ENCODE measurements at places on chromosomes 5 and 9.

GRCh38 chr9:106874652-106875051 lies 11.7 kb downstream of the ZNF462 start:
- no peak for DNase-seq

DNA sequence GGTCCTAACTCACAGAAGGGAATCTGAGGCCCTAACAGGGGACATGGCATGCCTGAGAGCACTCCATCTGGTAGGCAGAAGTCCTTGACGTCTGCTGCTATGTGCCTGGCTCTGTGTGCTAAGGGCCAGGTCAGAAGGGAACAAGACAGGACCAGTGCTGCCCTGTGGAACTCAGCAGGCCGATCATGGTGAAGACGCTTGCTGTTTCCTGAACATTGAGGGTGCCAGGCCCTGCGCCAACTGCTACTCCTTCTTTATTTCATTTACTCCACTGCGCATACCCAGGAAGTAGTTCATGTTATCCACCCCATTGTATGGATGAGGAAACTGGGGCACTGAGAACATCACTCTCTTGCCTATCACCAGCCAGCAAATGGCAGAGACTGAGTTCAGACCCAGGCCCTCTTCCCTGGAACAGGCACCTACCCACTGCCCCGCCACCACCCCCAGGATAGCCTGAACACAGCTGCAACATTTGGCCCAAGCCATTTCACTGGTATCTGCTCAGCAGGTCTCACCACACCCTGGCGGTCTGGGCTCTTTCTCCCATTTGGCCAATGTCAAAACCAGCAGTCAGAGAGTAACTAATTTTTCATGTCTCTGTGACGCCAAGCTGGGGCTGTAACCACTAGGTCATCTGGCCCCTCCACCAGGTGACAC lies 24.8 kb upstream of the FOXI1 start:
- DNase-seq, result no peak

- DNase-seq, result no peak
These were observed 376.3 kb upstream of the CHD1 start for GRCh38 chr5:99305045-99305580.

DNA sequence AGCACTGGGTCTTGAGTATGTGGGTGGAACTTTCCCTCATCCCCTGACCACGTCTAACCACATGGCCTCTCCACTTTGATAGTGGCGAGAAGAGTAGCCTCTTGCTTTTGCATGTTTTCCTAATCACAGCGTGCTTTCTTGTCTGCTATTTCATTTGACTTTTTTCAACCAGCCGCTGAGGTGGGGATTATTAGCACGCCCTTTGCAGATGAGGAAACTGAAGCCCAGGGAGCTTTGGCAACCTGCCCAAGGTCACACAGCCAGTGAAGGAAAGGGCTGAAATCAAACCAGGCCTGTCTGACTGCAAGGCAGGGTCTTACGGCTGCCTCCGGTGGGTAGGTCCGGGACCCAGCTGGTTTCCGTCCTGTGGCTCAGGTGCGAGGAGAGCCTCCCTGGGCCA lies 106.5 kb upstream of the MSX2 start:
- DNase-seq, result peak; percentile 31

DNA sequence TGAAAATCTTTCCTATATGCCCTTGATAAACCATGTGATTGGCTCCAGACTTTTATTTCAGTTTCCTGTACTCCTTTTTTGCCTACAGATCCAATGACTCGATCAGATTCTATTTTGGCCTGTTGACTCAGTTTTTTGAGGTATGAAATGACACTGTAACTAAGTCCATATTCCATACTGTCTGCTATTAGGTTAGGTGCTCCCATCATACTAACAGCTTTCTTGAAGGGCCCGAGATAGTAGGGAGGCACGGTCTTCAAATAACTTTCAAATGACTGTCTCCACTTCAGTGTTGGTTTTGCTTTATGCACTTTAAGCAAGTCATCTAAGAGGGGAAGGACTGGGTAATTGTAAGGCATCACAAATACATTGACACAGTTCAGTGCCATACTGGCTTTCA lies 295.4 kb upstream of the DAB2 start:
- DNase-seq, result no peak

DNA sequence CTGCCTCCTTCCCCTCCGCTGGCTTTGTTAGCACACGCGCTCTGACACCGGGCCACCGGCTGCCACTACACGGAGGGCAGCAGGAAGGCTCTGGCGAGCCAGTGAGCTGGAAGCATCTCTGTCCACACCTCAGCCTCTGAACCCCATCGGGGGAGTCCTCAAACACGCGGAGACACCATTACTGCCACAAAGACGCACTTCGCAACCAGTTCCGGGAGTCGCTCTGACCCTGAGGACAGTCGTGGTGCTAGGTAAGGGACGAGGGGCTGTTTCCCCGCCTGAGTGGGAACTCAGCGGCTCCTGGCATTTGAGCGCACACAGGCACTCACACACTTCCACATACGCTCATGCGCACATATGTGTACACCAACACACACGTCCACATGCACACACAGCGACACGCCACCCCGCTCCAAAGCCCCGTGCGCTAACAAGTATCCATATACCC lies 160.0 kb downstream of the C9orf152 start:
- DNase-seq, result peak; percentile 58

DNA sequence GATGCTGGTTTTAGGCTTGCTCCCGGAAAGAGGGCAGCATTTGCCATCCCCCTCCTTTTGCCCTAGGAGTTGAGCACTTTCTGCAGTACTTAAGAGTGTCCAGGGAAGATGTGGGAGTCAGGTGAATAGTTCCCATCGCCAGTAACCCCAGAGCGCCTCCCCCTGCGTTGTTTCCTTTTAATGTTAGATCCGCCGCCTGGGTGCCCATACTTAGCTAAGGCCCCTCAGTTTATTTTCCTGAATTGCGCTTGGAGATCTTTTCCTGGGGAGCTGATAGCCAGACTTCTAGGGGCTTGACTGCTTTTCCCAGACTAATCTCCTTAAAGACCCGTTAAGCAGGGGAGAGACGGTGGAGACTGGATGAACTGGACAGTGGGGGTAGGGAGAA lies 377 bp upstream of the PCDHAC2 start:
- no peak for DNase-seq

GRCh38 chr9:98312365-98312764 lies 56.9 kb upstream of the TBC1D2 start:
- no peak for DNase-seq

GRCh38 chr5:67542479-67542878 lies 345.9 kb upstream of the CD180 start:
- DNase-seq, result no peak

GRCh38 chr9:124733964-124734740 lies 37.0 kb downstream of the NR6A1 start:
- no peak for DNase-seq

GRCh38 chr5:10699987-10700386 lies 61.0 kb downstream of the DAP start:
- DNase-seq, result no peak

DNA sequence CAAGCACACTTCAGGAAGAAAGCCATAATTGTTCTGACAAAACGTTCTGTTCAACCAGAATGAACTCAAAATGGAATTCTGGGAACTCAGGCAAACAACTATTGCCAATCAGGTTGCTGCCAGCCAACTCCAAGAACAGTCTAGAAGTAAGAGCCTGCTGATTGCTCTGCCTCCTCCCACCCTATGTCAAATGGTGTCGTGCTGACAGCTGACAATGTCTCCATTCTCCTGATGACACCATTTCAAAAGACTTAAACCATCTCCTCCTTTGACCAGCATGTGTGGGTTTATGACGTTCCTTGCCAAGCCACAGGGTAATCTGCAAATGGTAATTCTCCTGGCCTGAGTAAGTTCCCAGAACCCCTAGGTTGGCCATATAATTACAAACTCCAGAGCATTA lies 21.9 kb upstream of the PLIN2 start:
- DNase-seq, result no peak

DNA sequence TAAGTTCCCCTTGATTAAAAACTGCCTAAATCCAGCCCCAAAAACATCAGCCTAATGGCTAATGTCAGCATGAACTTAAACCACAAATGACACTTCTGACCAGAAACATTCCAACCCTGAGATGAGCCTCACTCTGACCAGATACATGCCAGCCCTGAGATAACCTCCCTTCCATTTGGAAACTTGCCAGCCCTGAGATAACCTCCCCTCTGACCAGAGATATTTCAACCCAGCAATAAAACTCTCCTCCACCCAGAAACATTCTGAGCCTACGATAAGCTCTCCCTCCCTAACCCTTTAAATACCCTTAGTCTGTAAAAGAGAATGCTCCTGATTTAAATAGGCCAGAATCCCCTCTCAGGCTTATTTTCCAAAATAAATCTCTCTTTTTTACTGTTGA lies 1035.7 kb upstream of the NUDT12 start:
- DNase-seq, result no peak

DNA sequence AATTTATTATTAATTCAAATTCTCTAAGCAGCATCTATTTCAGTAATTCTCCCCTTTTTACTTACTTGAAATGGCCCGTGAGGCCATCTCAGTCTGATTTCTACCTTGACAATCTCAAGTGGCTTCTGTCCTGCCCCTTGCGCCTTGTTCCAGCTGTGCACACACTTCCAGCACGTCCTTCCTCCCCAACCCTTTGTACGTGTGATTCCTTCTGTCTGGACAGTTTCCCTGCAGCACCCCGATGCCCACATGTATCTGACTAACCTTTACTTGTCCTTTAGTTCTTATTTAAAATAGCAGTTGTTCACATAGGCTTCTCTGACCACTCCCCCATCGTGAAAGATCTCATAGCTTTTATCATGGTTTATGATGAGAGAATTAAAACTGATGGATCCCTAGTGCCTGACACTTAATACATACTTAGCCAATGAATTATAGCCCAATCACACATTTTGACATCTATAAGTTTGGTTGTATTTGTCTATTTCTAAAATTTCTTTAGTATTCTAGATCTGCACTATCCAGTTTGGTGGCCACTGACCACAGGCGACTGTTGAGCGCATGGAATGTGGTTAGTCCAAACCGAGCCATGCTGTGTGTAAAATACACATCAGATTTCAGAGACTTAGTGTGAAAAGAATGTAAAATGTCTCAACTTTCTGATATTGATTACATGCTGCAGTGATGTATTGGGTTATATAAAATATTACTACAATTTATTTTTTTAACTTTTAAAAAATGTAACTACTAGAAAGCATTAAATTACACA lies 14.3 kb downstream of the ZBTB34 start:
- DNase-seq, result no peak

DNA sequence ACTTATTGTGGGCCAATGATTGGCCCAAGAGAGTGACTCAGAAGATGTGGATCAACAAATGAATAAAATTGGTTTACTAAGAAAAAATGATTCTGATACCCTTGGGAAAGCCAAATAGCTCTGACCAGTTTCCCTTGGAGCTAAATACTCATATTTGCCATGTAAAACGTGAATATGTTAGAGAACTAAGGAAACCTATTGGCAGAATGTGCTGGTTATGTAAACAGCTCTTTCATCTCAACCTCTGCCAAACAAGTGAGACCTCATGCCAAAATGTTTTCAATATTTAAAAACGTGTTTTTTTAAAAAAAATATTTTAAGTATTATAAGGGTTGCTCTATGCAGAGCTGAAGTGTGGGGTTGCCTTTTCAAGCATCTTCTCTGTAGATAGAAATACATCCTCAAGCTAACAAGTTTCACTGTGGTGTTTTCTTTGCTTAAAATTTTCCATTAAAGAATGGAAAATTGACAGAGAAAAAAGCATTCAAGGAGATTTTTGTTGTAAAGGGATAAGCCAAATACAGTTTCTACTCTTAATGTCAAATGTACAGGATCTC lies 186.9 kb upstream of the TUT7 start:
- DNase-seq, result no peak

DNA sequence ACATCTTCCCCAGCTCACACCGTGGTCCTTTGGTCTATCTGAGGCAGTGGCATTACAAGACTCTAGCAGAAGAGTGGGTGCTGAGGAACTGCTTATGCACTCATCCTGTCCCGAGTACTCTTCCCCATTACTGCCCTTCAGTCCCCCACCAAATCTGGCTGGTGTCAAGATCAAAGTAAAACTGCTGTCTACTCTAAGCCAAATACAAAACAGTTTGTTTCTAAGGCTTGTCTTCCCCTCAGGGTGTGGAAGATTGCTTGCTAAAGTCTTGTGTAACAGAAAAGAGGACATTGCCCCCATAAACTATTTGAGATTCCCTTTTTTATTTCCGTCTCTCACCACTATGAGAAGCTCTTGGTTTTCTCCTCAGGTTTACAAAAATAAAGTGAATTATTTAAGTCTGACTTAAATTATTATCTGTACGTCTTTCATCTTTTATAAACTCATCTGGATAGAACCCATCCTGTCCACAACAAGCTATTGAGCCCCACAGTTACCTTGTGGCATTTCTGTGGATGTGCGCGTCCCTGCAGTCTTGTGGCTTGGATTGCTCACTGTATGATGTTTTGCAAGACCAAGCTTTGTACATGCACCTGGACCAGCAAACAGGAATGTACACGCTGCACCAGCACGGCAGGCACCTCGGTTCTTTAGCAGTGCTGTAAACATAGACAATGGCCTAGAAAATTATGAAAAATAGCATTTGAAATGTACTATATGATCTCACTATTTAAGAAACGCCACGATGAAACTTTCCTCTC lies 61.0 kb downstream of the CYSTM1 start:
- DNase-seq, result no peak

- DNase-seq, result no peak
These were observed 42.6 kb downstream of the ADAMTS2 start for GRCh38 chr5:179302499-179303185.

DNA sequence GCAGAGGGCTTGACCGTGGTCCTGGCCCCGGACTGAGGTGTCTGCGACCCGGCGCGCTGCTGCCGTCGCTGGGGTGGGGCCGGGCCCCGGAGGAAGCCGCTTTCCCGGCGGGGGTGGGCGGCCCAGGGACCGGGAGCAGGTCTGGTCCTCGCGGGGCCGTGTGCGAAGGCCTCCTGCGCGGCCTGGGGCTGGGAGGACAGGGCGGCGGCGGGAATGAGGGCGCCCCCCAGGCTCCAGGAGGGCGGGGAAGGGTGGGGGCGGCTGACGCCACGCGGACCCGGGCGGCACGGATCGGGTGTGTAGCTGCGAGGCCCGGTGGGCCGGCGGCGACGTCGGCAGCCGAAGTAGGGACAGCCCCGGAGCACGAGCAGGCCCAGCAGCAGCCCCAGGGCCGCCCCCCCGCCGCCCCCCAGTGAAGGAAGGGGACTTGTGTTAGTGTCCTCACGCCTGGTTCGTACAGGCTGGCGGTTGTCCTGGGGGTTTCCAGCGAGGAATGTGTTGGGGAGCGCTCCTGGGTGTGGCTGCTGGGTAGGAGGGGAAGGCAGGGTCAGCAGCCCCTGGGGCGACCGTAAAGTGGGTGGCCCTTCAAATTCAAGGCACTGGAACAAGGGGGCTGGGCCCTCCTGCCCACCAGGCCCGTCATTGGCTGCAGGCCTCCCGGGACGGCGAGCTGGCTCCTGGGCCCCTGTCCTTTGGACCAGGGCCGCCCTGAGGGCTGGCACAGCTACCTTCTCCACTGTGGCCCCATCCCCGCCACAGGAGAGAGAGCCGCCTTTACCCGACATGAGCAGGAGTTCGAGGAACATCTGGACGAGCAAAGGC lies 597 bp upstream of the TMEM250 start:
- DNase-seq, result peak; percentile 77

GRCh38 chr5:36740259-36740898 lies 134.0 kb downstream of the SLC1A3 start:
- no peak for DNase-seq
